ENCODE measurements at places on chromosomes 6 and 20.

DNA sequence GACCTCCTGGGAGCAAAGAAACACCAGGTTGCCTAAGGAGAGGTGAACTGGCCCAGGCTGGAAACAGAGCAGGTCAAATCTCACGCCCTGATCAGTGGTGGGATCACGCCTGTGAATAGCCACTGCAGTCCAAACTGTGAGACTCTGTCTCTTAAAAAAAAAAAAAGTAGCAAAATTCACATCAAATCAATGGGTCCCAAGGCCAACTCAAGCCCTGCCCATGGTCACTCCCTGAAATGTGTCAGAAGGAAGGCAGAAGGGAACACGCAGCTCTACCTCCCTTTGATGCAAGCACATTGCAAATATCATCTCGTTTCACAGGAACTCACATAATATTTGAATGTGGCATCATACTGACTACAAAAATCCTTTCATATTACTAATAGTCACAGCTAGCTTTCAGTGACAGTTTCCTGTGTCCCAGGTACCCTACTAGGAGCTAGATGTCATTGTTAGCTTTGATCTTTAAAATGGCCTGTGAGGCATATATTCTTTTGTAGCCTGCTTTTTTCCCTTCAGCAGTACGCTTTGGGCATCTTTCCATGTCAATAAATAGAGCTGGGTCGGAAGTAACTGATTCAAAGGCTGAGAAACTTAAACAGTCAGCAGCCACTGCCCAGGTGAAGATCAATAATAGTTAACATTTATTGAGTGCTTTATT lies 14.4 kb upstream of the TTPAL start:
- no peak for DNase-seq

DNA sequence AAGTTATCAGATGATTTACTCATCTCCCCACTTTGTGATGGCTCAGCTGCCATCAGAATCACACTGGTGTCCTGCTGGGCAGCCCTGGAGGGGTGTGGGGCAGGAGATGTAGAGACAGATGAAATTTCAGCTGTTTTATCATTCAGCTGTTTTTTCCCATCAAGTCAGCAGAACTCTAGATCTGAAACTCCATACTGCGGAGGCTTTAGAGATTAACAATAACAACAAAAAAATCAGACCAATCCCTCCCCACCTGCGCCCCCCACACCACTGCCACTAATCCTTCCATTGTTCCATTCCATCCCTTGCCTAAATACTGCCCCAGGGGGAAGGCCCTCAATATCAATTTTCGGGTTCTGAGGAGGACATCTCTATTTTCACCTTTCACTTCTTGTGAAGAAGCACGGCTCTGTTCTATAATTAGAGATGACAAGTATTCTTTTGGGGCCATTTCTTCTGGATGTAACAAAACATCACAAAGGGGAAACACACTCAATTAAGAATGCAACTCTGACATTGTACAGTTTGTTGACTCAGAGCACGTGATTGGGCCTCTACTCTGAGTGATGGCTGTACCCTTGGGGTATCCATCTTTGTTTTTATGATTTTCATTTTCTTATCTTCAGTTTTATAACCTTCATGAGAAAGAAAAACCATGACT lies 396.3 kb downstream of the ZFAND3 start:
- no peak for DNase-seq

- no peak for DNase-seq
Measured at GRCh38 chr6:117795234-117795633, 111.8 kb upstream of the SLC35F1 start.

DNA sequence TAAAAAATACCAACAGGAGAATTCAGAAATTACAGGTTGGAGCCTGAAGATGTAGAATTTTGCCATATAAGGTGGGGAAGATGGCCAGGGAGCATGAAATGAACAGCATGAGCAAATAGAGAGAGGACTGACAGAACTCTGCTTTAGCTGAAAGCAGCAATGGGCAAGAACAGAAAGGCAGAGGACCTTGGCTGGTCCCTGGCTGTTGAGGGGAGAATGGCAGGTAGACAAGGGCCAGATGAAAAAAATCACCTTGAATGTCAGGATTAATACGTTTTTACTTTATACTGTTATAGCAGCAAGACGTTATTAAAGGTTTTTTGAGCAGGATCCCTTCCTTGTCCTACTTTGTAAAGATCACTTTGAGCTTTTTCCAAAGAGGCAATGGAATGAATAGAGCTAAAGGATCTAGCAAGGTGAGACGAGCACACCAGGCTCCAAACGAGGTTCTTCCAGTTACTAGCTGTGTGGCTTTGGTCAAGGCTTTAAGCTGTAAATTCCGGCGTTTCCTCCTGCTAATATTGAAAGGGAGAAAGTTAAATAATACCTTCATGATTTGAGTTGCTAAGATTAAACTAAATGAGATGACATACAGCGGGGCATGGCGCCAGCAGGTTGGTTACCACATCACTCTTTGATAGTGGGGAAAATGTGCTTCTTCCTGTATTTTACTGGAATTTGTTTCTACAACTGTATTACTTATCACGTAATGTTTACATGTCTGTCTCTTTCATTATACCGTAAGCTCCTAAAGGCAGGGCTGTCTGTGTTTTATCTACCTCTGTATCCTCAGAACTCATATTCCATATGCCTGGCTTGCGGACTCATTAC lies 776 bp downstream of the PPIL1 start:
- no peak for DNase-seq

- DNase-seq, result no peak
Measured at GRCh38 chr6:7650878-7651277, 60.9 kb downstream of the SNRNP48 start.

DNA sequence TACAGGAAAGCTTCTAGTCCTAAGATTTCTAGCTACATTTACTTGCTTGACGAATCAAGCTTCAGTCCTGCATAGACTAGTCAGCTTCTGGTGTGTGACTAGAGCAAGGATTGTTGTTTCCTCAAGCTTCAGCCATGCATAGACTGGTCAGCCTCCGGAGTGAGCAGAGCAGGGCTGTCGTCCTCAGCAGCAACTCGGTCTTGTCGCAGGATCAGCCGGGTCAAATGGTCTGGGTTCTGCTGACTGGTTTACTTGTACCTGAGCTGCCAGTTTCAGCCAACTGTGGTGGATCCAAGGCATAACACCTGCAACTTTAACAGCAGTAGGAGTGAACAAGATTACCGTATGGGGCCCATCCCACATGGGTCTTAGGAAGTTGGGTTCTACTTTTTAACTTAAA lies 10.8 kb upstream of the GMPR start:
- no peak for DNase-seq

DNA sequence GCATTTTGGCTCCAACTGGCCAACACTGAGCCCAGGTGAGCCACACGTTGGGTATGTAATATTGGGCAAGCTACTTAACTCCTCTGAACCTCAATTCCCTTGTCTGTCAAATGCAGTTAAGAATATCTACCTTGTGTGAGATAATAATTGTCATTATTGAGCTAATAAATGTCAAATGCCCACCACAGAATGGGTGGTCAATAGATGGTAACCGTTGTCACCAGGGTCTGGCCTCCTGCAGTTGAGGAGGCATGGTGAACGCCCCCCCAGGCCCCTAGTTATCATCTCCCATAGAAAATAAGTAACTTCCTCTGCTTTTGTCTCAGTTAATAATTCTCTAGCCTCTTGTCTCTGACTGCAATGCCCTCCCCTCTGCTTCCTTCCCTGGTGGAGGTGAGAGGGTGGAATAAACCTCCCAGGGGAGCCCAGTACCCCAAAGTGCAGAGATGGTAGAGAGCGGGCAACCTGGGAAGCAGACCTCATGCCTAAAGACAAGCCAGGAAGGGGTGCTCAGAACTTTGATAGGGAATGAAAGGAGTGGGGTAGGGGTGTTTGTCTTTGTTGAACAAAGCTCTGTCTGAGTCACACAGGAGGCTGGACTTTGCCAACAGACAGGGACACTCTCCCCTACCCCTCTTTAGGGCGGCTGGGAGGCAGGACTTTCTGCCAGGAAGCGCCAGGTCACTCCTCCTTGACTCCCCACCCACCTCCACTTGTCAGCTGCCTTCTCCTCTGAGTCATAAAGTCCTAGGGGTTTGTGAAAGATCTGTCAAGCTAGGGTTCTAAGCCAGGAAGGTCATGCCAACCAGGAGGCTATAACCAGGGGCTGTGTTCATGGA lies 1.3 kb upstream of the UNC5CL start:
- DNase-seq, result no peak

GRCh38 chr6:52697903-52698302 lies 27.0 kb downstream of the TMEM14A start:
- no peak for DNase-seq

DNA sequence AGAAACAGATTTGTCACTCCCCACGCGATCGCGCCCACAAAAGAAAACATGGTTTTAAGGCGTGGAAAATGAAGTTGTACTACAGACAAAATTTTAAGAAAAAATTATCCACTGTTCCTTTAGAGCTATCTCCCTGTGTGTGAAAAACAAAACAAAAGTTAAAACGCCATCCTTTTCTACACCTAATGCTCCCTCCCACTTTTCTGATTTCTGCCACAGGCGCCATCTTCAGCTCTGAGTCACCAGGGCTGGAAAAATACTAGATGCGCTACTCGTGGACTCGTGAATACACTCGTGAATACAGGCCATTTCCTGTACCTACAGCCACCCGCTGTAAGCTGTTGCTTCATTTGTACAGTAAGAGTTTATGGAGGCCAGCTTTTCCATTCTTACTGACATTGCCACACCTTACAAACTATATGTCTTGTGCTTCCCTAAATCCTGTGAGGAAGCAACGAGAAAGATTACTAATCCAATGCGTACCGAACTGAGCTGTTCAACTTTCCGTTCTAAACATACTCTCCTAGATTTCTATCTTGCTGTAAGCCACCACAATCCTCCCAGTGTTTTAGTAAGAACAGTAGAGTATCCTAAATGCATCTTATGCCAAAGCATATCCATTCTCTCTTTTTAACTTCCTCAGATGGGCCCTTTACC lies 773 bp upstream of the AHI1 start:
- DNase-seq, result peak; percentile 42

DNA sequence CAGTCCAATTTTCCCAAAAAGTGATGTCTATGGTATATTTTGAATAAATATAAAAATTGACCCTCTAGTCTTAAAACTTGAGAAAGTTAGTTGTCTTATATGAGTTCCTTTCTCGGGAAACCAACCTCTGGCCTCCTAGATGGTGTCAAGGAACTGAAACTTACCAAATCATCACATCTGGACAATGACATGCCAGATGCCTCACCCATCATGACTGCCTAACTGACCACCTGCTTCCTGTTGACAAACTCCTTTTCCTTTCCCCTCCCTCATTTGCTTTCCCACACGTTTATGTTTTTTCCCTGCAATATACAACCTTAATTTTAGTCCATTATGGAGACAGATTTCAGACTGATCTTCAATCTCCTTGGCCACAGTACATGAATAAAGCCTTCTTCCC lies 731.0 kb downstream of the EPHA7 start:
- no peak for DNase-seq

DNA sequence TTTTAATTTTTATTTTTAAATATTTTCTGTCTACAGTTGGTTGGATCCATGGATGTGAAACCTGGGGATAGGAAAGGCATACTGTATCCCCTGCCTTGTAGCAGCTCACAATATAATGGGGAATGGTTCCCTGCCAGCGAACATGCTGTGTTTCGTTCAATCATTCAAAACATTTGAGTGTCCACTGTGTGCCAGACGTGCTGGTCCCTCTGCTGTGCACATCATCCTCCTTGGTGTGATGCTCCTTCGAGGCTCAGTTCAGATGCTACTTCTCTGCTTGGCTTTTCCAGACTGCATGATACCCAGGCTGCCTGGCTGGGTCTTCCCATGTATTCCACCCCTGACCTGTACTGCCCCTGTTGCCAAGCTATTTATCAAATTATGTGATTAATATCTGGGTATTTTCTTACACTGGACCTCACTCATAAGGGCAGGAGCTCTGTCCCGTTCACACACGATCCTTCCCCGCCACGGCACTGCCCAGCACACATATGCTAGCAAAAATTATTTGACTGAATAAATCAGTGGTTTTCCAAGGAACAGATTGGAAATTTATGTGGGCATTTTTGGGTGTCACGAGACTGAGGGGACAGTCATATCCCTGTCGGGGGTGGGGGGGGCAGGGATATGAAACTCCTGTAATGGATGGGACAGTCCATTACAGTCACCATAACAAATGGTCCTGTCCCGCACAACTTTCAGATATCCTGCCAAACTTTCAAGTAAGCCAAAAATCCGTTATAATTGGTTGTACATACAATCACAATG lies 4.9 kb downstream of the SDCBP2 start:
- no peak for DNase-seq

GRCh38 chr6:156650896-156651390 lies 126.2 kb upstream of the ARID1B start:
- no peak for DNase-seq

DNA sequence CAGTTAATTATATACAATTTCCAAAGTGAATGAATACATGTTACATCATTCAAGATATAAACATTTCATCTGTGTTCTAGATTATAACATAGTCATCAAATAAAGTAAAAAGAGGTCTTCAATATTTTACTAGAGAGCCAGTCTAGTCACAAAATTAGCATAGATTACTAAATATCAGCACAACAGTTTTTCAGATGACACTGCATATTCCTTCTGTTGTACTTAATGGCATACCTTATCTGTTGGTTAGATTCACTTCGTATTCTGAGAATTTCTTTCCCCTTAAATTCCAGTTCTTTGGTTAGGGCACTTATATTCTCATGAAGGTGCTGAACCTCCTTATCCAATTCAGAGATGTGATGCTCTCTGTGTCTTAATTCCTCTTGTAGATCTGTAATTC lies 39.8 kb upstream of the MCM9 start:
- no peak for DNase-seq

- DNase-seq, result no peak
Measured at GRCh38 chr6:37454420-37455140, 21.6 kb downstream of the CMTR1 start.

DNA sequence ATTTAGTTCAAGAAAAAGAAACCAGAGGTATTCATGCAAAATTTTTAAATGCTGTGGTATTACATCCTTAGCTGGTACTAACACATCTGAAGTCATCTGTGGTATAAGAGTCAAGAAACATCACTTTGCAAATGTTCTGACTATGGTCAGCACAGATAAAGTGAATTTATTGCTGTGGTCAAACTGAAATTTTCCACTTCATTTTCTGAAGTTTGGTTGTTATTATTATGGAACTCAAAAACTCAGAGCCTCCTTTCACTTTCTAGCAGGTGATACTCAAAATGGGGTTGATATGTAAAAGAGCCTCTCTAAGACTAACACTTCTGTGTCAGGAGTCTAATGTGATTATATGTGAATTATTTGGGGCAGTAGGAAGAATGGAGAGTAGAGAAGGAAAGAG lies 257.8 kb downstream of the RNGTT start:
- no peak for DNase-seq

Data from stimulated activated CD8-positive, alpha-beta memory T cell treated with anti-CD3 and anti-CD28 coated beads, Interleukin-15, amount 100 ng/mL, for 1 hour (primary cell).